ENCODE measurements at places on chromosomes 6 and 20. TPM values are rescaled to one million over a fixed set of nuclear protein-coding genes. Genes with fewer than 3 reads are reported as not detected.

Gene GHRH
- total RNA-seq: not detected

Gene RBM24
- total RNA-seq: 4.9 TPM

Gene KIF25
- total RNA-seq: not detected

DNA sequence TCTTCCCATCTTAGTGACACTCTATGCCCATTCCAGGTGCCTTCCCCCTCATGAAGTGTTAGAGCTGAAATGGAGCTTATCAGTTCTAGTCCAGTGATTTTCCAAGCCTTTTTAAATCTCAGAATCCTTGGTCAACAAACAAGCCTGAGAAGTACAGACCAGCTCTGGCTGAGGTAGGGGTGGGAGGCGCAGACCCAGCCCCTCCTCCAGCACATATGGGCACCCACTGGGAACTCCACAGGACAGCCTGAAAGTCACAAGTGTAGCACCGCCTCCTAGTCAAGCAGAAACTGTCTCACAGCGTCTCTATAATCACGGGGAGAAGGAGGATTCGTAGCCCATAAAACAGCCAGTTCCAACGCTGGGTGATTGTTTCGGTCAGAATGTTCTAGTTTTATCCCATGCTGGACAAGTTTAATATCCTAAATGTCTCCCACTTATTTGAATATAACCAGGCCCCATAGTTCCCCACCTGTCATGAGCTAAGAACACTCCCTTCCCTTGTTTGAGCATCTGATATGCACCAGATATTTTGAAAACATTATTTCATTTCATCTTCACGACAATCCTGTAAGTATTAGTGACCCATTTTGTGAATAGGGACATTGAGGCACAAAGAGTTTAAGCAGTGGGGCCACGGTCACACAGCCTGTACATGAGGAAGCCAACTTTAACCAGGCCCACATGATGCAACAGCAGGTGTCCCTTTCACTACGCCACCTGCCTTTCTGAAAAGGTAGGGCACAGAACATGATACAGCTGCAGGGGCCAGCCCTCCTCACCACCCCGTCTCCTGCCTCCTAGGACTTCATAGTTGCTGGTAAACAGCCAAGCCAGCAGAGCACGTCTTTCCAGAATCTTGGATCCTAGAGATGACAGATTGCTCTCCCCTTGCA is 40.1 kb downstream of the TRAF3IP2 start:
- H3K36me3 ChIP-seq: no peaks in the 10 kb centered on the region
- DNase-seq: no peak
- H3K4me1 ChIP-seq: peaks cover 43% of the 10 kb centered on the region
- no peak overlapping the region for H3K27ac ChIP-seq

DNA sequence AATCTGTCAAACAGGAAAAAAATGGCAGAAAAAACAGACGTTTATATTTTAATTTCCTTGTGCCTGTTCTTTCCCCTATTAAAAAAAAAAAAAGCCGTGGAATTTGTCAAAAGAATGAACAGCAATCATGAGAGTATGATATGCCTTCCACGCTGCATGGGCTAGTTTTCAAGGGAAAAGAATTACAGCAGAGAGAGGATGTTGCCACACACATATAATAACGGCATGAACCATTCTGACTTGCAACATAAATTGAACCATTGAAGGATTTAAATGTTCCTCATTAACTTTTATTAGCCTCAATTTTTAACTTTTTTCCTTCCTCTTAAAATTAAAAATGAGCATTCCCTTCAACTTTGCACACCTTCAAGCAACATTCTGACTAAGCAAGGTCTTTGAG is 301.8 kb downstream of the FOXC1 start:
- H3K4me1 ChIP-seq: peaks cover 39% of the 10 kb centered on the region
- no peaks in the 10 kb centered on the region for H3K27me3 ChIP-seq
- no peak overlapping the region for H3K27ac ChIP-seq
- no peak overlapping the region for H3K4me3 ChIP-seq
- no peak for DNase-seq

DNA sequence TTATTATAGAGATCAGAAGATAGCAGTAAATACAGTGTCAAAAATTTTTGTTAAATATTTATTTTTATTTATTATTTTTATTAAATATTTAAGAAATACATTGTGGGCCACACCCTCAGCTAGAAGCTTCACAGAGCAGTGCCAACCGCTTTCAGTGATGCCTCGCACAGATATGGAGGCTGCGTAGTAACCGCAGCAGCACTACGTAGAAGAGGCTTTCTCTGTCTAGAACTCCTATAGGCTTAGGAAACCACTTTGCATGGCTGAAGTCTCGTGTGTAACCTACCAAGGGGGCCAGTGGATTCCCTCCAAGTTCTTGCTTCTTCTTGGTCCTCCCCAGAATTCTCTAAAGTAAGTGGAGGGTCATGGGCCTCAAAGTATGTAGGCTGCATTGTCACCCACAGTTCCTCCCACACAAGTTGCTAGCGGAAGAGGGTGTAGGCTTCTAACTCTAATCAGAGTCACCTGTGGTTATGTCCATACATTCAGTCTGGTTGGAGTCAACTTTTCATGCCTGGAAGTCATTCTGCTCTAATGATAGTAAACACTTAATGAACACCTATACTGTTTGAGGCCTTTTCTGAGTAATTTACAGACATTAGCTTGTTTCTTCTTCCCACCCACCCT is 285.6 kb downstream of the CDKAL1 start:
- no peak overlapping the region for H3K27ac ChIP-seq
- H3K4me3 ChIP-seq: no peak overlapping the region
- H3K36me3 ChIP-seq: no peaks in the 10 kb centered on the region
- H3K27me3 ChIP-seq: peaks cover 3% of the 10 kb centered on the region
- peaks cover 18% of the 10 kb centered on the region for H3K4me1 ChIP-seq

GRCh38 chr6:9862603-9863167 is 552.2 kb downstream of the TFAP2A start:
- H3K27ac ChIP-seq: no peak overlapping the region
- H3K4me3 ChIP-seq: no peak overlapping the region
- H3K36me3 ChIP-seq: peaks cover 11% of the 10 kb centered on the region
- no peak for DNase-seq
- no peaks in the 10 kb centered on the region for H3K4me1 ChIP-seq
- H3K27me3 ChIP-seq: peaks cover 4% of the 10 kb centered on the region

- peaks cover 38% of the 10 kb centered on the region for H3K4me1 ChIP-seq
- no peak for DNase-seq
- no peak overlapping the region for H3K4me3 ChIP-seq
- peak overlapping the region; percentile 29 for H3K27ac ChIP-seq
- no peaks in the 10 kb centered on the region for H3K36me3 ChIP-seq
Observed at GRCh38 chr6:15481390-15482291, 181.2 kb downstream of the DTNBP1 start.

GRCh38 chr6:84804720-84805119 is 40.3 kb upstream of the TBX18 start:
- H3K27ac ChIP-seq: no peak overlapping the region
- H3K27me3 ChIP-seq: no peaks in the 10 kb centered on the region

GRCh38 chr6:117404548-117404947 is 21.2 kb downstream of the ROS1 start:
- peaks cover under 1% of the 10 kb centered on the region for H3K27me3 ChIP-seq
- no peaks in the 10 kb centered on the region for H3K36me3 ChIP-seq
- H3K4me1 ChIP-seq: no peaks in the 10 kb centered on the region
- no peak for DNase-seq
- H3K4me3 ChIP-seq: no peak overlapping the region
